ENCODE measurements at places on chromosomes 7 and 10.

DNA sequence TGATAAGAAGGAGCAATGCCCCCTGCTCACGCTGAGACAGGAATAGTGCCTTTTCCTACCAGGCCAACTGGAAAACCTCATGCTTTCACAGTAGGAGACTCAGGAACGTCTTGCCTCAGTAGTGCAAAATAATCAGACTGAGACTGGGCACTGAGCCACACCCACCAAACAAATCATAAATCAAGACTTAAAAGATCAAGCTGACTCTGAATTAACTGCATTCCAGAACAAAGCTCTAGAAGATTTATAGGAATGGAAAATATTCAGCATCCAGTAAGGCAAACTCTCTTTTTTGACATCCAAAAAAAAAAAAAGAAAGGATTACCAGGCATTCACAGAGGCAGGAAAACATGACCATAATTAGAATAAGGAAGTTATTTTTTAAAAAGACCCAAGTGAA lies 30.5 kb upstream of the SLC18A3 start:
- DNase-seq: no peak

- DNase-seq: no peak
Measured at GRCh38 chr10:55500931-55501559, 700.0 kb upstream of the PCDH15 start.

DNA sequence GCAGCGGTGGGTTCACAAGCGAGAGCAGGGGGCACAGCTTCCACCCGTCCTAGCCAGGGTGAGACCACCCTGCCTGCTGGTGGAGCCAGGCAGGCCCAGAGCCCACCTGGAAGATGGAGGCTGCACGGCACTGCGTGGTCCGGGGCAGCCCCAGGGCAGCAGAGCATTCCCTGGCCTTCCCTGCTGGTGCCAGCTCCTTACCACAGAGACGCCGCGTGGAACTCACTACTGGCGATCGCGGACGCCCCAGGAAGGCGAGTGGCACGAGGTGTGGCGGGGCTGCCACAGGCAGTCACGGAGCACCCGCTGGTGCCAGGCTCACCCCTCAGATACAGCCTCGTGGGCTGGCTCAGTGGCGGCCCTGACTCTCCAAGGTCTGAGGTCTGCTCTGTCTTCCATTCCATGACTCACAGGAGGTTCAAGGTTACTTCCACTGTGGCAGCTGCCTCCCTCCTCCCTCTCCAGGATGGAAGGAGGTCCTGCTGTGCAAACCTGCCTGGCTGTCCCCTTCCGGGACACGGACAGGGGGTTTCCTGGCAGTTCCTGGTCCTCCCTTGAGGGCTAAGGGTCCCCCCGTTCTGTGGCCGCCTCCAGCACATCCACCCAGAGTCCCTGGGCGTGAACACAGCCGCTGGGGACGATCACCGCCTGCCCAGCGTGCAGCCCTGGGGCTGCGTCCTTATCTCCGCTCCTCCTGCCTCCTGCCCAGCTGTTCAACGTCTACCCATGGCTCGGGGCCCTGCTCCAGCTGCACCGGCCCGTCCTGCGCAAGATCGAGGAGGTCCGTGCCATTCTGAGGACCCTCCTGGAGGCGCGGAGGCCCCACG lies 3.1 kb downstream of the CYP2W1 start:
- DNase-seq: no peak

DNA sequence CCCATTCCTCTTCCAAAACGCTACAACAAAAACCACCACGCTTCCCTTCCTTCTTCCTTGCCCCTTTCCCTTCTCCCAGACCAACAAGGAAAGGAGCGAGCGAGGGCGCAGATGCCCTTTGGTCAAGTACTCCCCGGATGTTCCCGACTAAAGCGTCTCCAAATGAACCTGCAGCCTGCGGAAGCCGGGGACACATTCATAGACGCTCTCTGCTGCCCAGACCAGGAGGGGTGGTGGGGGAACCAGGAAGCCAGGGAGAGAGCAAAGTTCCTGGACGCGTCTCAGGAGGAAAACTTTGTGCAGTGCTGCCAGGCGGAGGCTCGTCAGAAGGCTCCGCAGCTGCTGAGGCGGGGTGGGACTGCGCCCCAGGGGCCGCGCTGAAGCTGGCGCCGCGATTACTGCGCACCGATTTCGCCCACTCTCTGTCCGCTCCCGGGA lies 754 bp downstream of the SEMA3D start:
- DNase-seq: peak; percentile 58

DNA sequence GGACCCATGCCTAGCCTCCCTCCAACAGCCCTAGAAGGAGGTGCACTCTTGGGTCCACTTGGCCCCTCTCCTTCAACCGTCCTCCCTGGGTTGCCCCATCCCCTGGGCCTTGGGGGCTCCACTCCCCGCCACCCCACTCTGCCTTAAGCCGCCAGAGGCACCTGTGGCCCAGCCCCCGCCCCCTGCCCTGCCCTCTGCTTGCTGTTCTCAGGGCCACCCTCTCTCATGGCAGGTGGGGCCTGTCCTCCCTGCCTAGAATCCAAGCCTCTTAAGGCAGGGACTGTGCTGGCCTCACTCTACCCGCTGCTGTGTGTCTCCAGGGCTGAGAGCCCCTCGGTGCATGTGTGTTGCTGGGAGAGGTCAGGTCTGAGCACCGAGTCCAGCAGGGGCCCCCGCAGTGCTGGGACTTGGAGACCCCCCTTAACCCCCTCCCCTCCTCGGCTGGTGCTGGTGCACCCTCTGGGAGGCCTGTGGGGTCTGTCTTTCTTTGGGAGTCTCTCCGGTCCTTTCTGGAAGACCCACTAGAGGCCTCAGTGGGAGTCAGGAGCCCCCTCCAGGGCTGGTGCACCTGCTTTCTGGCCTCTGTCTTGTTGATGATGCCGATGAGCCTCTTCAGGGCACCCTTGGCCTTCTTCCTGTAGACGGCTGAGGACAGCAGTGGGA lies 43.8 kb downstream of the CFAP46 start:
- DNase-seq: peak; percentile 49
